ENCODE measurements at places on chromosomes 3 and 15.

DNA sequence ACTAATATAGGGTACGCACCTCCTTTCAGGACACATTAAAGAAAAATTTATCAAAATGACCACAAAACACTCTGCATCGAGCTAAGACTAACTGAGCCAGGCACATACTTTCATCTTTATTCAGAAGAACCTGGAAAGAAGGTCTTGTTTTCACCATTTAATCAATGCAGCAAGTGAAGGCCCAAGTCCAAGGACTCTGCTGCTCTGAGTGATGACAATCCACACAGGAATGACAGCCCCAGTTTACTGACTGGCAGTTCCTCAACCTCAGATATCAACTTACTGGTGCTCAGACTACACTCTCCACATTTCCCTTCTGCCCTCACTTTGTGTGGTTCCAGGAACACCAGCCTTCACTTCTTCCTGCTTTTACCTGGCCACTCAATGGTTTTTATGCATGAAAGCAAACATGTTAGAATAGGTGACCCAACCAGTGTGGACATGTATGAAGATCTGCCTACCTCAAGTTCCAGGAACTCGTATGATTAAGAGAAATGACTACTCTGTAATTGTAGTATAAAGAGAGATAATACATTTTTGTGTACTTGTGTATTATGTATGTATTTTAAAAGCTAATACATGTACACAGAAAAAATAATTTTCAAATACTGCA lies 29.1 kb upstream of the RASA2 start:
- H3K27me3 ChIP-seq = peaks cover 13% of the 10 kb centered on the region
- H3K36me3 ChIP-seq = no peaks in the 10 kb centered on the region
- H3K4me1 ChIP-seq = peaks cover 28% of the 10 kb centered on the region
- DNase-seq = no peak
- no peak overlapping the region for H3K27ac ChIP-seq

- H3K27ac ChIP-seq = no peak within 1 kb of the TSS
- peaks cover 19% of the 10 kb centered on the region for H3K4me1 ChIP-seq
- peak within 1 kb of the TSS; percentile 85 for H3K4me3 ChIP-seq
Measured at GRCh38 chr15:100879464-100880138, at the start of gene ALDH1A3. TSS of gene ALDH1A3 (plus strand) at chr15:100879831. CDS start at chr15:100879908, 77 bp downstream.

- H3K36me3 ChIP-seq = peaks cover 16% of the 10 kb centered on the region
- H3K4me3 ChIP-seq = no peak overlapping the region
- peaks cover 3% of the 10 kb centered on the region for H3K27me3 ChIP-seq
- H3K27ac ChIP-seq = peak overlapping the region; percentile 85
- peaks cover 46% of the 10 kb centered on the region for H3K4me1 ChIP-seq
Measured at GRCh38 chr3:10289787-10290355, 2.9 kb downstream of the GHRL start.

GRCh38 chr3:84245789-84246188 lies 713.0 kb upstream of the CADM2 start:
- no peak overlapping the region for H3K4me3 ChIP-seq
- no peaks in the 10 kb centered on the region for H3K4me1 ChIP-seq
- no peak overlapping the region for H3K27ac ChIP-seq
- H3K36me3 ChIP-seq = no peaks in the 10 kb centered on the region

DNA sequence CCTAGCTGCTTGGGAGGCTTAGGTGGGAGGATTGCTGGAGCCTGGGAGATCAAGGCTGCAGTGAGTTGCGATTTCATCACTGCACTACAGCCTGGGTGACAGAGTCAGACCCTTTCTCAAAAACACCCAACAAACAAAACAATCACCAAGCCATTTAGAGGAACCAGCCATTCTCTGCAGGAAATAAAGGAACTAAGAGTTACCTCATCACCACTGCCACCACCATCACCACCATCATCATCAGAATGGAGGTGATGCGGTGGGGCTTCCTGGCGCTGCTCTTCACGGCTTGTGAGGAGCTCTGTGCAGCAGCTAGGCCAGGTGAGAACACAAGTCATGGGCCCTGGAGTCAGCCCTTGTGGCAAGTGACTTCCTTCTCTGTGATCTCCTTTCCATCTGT lies 37.7 kb upstream of the KLHL25 start:
- H3K27ac ChIP-seq = no peak overlapping the region
- H3K4me3 ChIP-seq = no peak overlapping the region
- peaks cover 10% of the 10 kb centered on the region for H3K27me3 ChIP-seq
- DNase-seq = no peak
- H3K36me3 ChIP-seq = no peaks in the 10 kb centered on the region

DNA sequence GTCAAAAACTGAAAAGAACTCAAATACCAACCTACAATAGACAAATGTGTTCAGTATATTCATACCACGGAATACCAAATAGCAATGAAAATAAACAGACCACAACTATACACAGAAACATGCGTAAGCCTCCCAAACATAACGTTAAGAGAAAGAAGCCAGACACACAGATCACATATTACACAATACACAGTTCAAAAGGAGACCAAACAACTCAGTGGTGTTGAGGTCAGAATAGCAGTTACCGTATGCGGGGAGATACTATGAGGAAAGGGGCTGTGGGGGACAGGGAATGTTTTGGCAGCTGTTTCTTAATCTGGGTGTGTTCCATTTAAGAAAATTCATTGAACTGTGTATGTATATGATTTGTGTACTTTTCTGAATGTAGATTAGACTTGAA lies 6.6 kb downstream of the OSBPL10 start:
- no peak for DNase-seq
- H3K4me1 ChIP-seq = peaks cover 47% of the 10 kb centered on the region
- H3K27me3 ChIP-seq = peaks cover 6% of the 10 kb centered on the region
- peaks cover 22% of the 10 kb centered on the region for H3K36me3 ChIP-seq
- H3K4me3 ChIP-seq = no peak overlapping the region
- no peak overlapping the region for H3K27ac ChIP-seq

DNA sequence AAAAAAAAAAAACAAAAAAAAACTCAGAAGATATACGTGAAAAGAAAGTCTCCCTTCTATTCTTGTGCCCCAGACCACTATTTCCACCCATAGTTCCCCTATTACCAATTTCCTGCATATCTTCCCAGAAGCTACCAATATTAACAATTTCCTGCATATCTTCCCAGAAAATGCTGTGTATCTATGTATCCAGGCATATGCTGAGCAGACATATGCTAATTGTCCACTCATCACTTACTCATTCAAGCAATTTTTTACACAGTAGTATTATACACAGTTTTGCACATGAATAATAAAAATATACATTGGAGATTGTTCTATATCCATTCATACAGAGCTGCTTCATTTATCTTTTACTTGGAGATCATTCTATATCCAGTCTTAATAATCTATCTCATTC lies 12.6 kb upstream of the SLMAP start:
- H3K27ac ChIP-seq = no peak overlapping the region
- H3K27me3 ChIP-seq = peaks cover 2% of the 10 kb centered on the region
- H3K4me3 ChIP-seq = no peak overlapping the region
- DNase-seq = no peak
- H3K4me1 ChIP-seq = no peaks in the 10 kb centered on the region
- H3K36me3 ChIP-seq = no peaks in the 10 kb centered on the region

Measured in nephron progenitor cell (in vitro differentiated cells).